ENCODE measurements at places on chromosomes 2 and 18.

DNA sequence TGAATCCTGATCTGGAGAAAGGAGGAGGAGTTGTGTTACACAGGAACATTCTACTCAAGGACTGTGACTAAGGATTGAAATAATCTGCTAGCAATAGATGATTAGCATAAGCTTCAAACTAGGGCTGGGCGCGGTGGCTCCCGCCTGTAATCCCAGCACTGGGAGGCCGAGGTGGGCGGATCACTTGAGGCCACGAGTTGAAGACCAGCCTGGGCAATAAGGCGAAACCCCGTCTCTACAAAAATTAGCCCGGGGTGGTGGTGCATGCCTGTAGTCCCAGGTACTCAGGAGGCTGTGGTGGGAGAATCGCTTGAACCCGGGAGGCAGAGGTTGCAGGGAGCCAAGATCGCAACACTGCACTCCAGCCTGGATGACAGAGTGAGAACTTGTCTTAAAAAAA lies 1.5 kb downstream of the TRMT61B start:
- DNase-seq: no peak

- DNase-seq: no peak
Measured at GRCh38 chr18:50706651-50707050, 113.2 kb downstream of the MRO start.

DNA sequence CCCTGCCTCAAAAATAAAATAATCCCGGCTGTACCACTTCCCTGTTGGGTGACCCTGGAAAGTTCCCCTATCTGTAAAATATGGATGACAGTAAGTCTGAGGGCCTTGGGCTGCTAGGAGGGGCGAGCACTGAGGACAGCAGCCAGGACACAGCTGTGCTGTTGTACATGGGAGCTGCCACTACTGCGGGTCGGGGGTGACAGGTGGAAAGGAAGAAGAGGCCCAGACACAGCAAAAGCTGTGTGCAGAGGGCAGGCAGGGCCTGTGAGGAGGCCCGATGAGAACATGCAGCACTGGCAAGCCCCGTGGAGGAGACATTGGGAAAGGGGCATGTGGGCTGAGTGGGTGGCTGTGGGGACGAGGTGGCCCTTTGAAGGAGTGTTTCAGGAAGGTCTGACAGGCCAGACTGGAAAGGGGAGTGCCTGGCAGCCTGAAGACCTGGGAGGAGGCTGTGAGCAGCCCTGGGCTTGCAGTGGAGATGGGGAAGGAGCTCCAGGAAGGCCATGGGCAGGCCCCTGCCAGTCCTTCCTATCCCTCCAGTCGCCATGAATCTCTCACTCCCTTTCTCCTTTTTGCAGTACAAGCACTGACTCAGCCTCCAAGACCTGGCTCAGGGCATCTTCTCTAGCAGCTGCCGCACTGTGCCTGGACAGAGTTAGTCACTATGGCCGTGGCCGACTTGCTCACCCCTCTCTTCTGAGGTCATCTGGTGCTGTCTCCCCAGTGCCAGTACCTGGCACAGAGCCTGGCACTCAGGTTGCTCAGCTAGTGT lies 28.9 kb upstream of the SEMA4C start:
- DNase-seq: no peak

DNA sequence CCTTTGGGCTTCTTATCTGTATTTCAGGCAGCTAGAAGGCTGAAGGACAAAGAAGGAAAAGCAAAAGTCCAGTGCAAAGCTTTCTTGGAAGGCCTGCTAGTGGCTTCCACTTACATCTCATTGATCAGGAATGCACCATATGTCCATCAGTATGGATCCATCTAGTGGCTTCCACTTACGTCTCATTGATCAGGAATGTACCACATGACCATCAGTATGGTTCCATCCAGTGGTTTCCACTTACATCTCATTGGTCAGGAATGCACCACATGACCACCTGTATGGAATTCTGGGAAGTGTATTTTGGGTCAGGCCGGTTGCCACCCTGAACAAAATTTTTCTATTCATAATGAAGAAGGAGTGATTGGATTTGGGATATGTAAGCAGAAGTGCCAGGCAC lies 70.6 kb downstream of the LYPD6 start:
- DNase-seq: no peak

DNA sequence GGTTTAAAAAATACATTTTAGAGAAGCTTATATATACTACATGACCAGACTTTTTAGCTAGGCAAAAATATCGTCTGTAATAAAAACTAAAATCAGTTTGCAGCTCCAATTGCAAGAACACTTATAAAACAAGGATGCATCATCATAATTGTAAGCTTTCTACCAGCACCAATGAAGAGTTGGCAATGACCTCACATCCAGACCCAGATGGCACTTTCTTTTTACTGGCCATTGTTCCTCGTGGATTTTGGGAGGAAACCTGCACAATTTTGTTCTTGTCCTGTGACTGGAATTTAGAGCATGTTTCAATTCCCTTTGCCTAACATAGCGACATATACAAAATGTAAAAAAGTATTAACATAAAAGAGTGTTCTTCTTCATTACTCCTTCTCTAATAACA lies 174.3 kb downstream of the ZNF521 start:
- DNase-seq: no peak

DNA sequence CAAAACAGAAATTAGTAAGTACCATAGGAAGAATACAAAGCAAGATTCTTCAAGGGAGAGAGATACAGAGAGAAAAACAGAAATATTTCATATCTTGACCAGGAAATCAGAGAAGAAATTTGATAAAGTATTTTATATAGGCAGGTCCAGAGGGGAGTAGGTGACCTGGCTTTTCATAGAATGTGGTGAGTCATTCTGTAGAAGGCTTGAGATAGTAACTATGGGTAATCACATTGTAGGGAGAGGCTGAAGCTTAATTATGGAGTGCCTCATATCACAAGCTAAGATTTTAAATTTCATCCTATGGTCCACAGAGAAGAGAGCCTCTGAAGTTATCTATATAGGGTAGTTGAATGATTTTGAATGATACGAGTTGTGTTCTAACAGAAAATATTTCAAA lies 195.0 kb upstream of the CYRIA start:
- DNase-seq: no peak

DNA sequence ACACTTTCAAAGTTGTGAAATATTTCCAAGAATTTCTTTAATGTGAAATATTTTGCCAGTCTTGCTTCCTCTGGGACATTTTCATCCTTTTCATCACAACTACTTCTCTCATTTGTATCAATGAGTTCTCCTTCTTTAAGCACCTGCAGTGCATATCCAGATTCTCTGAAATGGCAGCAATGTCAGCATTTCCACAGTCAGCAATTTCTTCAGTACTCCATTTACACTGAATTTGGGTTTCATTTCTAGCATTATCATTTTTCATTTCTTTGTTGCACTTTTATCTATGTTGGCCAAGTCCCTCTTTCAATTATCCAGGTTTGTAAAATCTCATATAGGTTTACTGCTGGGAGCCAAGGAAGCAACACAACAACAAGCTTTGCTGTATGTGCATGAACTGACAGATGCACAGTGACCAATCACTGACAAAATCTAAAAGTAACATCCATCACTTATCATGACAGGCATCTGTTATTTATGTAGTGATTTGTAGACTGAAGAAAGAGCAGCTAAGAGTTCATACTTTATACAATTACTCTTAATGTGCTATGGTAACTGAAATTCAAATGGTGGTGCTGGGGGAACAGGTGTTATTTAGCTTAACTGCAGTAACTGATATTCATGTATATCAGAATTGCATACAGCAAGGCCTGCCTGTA lies 43.9 kb downstream of the SS18 start:
- no peak for DNase-seq

GRCh38 chr2:61181382-61182058 lies 19.5 kb downstream of the C2orf74 start:
- no peak for DNase-seq

GRCh38 chr2:191931329-191931728 lies 84.4 kb upstream of the CAVIN2 start:
- DNase-seq: no peak

DNA sequence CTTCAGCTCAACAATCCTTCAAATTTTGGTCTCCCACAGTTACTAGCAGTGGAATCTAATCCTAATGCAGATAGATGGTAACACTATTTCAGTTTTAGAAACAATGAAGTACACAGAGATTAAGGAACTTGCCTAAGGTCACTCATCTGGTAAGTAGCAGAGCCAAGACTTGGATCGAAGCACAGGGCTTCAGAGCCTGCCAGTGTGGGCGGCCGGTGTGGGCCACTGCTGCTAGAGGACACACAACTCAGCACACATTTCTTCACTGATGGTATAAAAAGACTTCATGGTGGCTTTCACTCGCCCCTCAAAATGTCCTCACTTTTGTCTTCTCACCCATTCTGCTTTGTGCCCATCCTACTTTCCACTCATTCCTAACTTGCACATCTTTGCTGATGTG lies 11.1 kb downstream of the C2orf74 start:
- no peak for DNase-seq

- no peak for DNase-seq
Measured at GRCh38 chr2:3242747-3243369, 134.8 kb downstream of the EIPR1 start.

GRCh38 chr2:152099367-152100050 lies 665 bp upstream of the CACNB4 start:
- no peak for DNase-seq

DNA sequence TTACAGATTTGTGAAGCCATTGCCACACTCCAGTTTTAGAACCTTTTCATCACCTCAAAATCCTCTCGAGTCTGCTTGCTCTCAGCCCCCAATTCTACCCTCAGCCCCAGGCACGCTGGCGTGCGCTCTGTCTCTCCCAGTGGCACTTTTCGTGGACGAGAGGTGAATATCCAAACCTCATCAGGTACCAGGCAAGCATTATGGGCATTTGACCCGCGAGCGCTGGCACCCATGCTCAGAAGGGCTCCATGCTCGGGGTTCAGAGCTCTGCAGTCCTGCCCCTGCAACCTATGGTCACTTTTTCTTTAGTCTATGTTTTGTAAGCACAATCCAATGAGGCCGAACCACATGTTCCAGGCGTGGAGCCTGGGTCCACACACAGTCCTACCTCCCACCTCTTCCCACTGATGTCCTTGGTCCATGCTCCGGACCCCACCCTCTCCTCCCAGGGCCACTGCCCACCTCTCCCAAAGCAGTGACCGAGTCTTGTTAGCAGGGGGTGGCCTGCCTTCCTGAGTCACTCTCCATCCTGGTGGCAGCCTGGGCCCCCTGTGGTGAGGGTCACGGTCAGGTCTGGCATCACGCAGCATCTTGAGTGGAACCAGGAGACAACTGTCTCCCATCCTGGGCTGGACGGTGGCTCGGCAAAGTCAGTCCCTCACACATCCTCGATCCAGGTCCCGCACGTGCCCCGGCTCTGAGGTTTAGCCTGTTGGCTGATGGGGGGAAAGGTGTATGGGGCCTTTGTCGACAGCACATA lies 256.9 kb downstream of the NDUFA10 start:
- no peak for DNase-seq

- no peak for DNase-seq
Measured at GRCh38 chr18:31577195-31577594, 14.5 kb upstream of the TTR start.

GRCh38 chr2:224354632-224355211 lies 47.2 kb downstream of the FAM124B start:
- DNase-seq: no peak

GRCh38 chr2:119755906-119756305 lies 3.8 kb upstream of the PTPN4 start:
- DNase-seq: no peak

DNA sequence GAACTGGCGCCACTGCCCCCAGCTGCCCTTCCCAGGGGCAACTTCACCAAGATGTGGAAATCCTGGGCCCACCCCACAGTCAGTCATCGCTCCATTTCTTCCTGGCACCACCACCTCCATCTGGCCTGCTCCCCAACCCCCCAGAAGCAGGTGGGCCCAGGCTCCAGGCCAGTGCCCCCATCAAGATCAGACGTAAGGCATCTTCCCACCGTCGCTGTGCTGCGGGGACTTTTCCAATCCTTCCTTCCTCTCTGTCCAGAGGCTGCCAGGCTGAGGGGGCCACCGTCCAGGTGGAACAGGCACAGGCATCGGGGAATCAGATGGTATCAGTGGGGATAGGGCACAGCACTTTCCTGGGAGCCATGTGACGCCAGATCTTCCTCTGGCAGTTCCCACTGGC lies 8.1 kb downstream of the PRLH start:
- DNase-seq: no peak

DNA sequence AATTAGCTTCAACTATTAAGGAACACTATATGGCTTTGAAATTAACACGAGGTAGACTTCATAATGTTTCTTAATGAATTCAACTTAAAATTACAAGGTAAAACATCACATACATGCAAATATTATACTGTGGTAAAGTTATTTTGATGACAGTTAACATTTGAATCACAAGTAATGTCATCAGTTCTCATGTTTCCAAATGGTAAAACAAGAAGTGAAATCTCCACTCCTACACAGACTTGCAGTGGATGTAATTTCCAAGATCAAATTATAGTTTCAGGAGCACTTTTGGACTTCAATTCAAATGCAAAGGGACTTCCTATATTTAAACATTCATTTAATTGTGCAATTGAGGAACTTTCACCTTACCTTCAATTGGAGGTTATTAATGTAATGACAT lies 39.1 kb downstream of the C18orf54 start:
- DNase-seq: no peak

DNA sequence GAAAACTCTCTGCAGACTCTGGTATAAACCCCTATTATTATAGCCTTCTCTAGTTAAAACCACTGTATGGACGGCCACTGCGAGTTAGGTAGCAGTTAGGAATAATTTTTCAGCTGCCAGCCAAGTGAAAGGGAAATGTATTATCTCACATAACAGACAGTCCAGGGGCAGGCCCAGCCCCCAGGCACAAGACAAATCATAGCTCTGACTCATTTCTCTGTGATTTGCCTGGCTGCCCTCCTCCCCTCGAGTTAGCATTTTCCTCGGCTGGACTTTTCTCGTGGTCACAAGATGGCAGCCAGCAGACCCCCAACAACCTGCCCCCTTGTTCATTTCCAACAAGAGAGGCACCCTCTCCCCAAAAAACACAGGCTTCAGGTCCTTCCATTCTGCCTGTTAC lies 10.5 kb downstream of the VIT start:
- DNase-seq: no peak

DNA sequence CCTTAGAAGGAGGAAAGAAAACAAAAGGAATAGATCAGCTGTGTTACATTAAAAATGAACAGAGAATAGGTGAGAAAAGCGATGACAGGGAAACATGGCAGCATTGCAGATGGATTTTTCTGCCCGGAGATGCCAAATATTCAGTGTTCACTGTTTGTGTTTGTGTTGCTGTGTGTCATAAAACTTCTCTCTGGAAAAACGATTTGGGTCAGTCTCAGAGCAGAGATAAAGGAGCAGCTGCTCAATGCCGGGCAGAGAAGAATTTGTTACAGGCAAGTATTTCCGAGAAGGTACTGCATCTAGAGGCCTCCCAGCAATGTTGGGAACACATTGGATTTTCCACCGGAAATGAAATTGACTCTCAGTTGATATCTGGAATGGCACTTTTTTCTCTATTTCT lies 156.4 kb upstream of the KLHL14 start:
- DNase-seq: no peak

DNA sequence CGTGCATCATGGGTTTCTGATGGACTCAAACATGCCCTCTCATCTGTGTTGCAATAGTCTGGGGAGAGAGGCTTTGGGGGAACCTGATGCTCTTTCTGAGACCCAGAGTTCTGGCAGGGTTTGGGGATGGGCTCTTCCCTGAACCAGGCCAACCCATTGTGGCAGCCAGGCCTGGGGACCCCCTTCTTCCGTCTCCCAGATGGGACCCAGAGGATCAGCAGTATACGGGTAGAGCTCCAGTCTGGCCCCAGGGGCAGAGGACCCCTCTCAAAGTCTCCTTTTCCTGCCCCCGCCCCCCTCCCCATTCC lies 333.7 kb downstream of the DYSF start:
- DNase-seq: no peak
